ENCODE measurements at places on chromosomes 2 and 18. TPM values are rescaled to one million over a fixed set of nuclear protein-coding genes. Genes with fewer than 3 reads are reported as not detected.

DNA sequence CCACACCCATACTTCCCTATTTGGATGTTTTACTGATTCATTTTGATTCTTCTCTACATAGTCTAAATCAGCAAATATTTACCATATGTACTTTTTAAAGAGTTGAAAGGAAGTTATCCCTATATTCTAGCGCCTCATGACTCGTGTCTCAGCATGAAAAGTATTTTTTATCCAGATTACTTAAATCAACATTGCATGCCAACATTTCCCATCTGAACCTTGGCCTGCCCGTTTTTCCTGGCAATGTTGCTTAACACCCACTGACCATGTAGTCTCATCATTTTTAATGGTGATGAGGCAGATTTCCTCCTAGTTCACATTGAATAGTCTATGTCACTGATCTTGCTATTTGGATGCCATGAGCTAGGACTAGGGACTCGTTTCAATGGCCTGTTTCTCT lies 13.2 kb upstream of the SCYGR5 start:
- DNase-seq = peak; percentile 27

- DNase-seq = no peak
Observed at GRCh38 chr2:72083751-72084583, 63.7 kb downstream of the CYP26B1 start.

- no peak for DNase-seq
Observed at GRCh38 chr2:167423731-167424130, 535.5 kb downstream of the XIRP2 start.

- no peak for DNase-seq
Observed at GRCh38 chr2:44969936-44970335, 28.4 kb downstream of the SIX3 start.

HTR2B gene
- total RNA-seq = 0.72 TPM

UPP2 gene
- total RNA-seq = not detected

RNU2-63P gene
- 174 TPM for total RNA-seq
